ENCODE measurements at places on chromosomes 7 and 10. TPM values are rescaled to one million over a fixed set of nuclear protein-coding genes. Genes with fewer than 3 reads are reported as not detected.

GRCh38 chr7:27602766-27603165 is 59.9 kb downstream of the HIBADH start:
- DNase-seq: no peak
- no peaks in the 10 kb centered on the region for H3K4me1 ChIP-seq
- no peak overlapping the region for H3K4me3 ChIP-seq
- H3K27ac ChIP-seq: no peak overlapping the region
- no peaks in the 10 kb centered on the region for H3K36me3 ChIP-seq
- no peaks in the 10 kb centered on the region for H3K27me3 ChIP-seq

DNA sequence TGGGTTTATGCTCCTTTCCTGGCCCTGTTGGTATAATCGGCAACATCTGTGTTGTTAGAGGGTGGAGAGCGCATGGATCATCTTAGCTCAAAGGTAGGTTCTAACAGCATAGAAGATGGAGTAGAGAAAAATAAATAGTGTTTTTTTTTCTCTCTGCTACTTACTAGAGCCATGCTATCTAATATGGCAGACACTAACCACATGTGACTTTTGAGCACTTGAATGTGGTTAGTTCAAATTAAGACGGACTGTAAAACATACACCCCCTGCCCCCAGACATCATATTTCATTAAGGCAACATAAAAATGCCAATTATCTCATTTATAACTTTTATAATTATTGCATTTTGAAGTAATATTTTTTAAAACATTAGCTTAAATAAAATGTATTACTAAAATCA is 525.1 kb downstream of the KIF20B start:
- DNase-seq: no peak
- H3K4me1 ChIP-seq: no peaks in the 10 kb centered on the region
- no peak overlapping the region for H3K27ac ChIP-seq
- H3K36me3 ChIP-seq: no peaks in the 10 kb centered on the region

DNA sequence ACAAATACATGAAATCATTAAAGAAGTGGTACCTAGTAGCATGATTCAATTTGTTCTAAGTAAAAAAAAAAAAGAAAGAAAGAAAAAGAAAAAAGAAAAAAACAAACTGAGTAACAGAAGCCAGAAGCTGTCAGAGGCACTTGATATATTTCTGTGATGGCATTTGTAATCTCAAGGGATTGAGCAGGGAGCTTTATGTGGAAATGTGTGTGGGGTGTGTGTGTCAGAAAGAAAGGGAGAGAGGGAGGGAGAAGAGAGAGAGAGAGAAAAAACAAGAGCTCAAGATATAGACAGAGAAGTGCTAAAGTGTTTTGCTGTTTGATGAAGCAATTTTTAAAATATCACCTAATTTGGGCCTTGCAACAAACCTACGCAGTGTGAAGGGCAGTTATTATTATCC is 357.6 kb upstream of the PCDH15 start:
- no peaks in the 10 kb centered on the region for H3K36me3 ChIP-seq
- H3K27me3 ChIP-seq: no peaks in the 10 kb centered on the region
- DNase-seq: no peak
- no peak overlapping the region for H3K4me3 ChIP-seq

DNA sequence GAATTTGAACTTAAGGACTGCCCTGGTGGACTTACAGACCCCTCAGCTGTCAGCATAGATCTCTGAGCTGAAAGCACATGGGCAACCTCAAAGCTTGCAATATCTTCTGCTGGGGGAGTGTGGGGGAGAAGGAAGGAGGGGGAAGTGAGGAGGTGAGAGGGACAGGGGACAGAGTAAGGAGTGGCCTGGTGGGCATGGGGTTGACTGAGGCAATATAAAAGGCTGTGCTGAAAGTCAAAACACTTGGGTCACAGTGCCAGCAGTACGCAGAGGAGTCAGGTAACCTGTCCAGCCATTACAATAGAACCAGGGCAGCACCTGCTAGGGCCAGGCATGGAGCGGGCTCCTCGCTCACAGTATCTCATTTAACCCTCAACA is 43.2 kb downstream of the PPP1R3C start:
- H3K36me3 ChIP-seq: no peaks in the 10 kb centered on the region
- H3K4me1 ChIP-seq: peaks cover 18% of the 10 kb centered on the region
- no peak for DNase-seq

Gene RBP4
- total RNA-seq: 48.3 TPM

DNA sequence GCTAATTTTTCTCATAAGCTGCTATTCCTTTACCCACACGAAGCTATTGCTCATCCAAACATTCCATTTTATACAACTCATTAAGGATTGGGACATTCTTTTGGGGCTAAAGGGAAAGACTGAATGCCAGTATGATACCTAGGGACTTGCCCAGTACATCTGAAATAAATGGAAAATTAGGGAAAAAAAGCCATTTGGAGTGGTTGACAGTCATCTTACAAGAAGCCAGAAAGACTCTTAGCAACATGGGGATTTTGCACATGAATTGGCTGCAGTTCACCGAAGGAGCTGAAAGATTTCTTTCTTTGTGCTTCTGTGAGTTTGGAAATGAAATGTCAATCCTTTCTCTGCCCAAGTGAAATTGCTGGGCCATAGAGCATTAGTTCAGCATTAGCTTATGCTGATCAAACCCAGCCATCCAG is 43.3 kb upstream of the MTURN start:
- no peaks in the 10 kb centered on the region for H3K27me3 ChIP-seq
- no peaks in the 10 kb centered on the region for H3K4me1 ChIP-seq
- no peak for DNase-seq

GRCh38 chr10:104243512-104243911 is 11.2 kb upstream of the GSTO1 start:
- no peak overlapping the region for H3K27ac ChIP-seq
- H3K4me1 ChIP-seq: no peaks in the 10 kb centered on the region
- H3K27me3 ChIP-seq: no peaks in the 10 kb centered on the region
- no peak for DNase-seq

- no peaks in the 10 kb centered on the region for H3K4me1 ChIP-seq
- no peaks in the 10 kb centered on the region for H3K27me3 ChIP-seq
- DNase-seq: no peak
- no peak overlapping the region for H3K4me3 ChIP-seq
- no peak overlapping the region for H3K27ac ChIP-seq
Observed at GRCh38 chr7:114181280-114181679, 233.3 kb upstream of the FOXP2 start.

Gene MOSPD3
- total RNA-seq: 13.7 TPM

GRCh38 chr7:112929421-112929820 is 139.2 kb upstream of the TMEM168 start:
- no peak overlapping the region for H3K4me3 ChIP-seq
- H3K4me1 ChIP-seq: peaks cover 6% of the 10 kb centered on the region
- H3K27ac ChIP-seq: no peak overlapping the region
- no peaks in the 10 kb centered on the region for H3K36me3 ChIP-seq

- DNase-seq: no peak
- H3K27ac ChIP-seq: no peak overlapping the region
- H3K36me3 ChIP-seq: no peaks in the 10 kb centered on the region
- no peaks in the 10 kb centered on the region for H3K27me3 ChIP-seq
Observed at GRCh38 chr10:60397792-60398191, 8.1 kb upstream of the ANK3 start.

Data from upper lobe of left lung (tissue), 6 donors.